ENCODE measurements at places on chromosomes 7 and 10.

GRCh38 chr7:36263095-36263484, 110.0 kb downstream of the EEPD1 start:
- DNase-seq: no peak

DNA sequence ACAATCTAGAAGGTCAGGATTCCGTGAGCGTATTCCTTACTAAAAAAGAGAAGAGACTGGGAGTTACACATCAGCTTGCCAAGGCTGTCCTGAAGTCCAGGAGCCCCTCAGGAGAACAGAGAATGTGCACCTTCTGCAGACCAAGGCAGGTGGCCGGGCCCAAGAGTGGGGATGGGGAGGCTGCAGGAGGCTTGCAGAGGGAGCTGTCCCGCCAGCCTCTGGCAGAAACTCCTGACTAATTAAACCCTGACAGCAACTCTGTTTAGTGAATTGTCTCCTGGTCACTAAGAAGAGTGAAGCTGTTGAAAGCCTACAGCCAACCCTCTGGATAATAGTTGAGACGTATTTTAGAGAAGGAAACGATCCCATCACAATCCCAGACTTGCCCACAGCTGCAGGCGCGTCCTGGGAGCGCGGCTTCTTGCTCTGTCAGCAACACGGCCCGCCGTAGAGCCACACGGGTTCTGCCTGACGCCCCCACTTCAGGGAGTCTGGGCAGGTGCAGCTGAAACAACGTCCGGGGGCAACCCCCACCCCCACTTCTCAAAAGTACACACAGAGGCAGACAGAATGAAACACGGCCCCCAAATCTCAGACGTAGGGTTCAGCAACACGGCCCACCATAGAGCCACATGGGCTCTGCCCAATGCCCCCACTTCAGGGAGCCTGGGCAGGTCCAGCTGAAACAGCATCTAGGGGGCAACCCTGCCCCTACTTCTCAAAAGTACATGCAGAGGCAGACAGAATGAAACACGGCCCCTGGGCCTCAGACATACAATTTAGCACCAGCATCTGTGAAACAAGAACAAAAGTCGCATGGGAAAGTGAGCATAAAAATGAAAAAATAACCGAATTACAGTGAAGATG, 45.2 kb downstream of the DIP2C start:
- DNase-seq: no peak

DNA sequence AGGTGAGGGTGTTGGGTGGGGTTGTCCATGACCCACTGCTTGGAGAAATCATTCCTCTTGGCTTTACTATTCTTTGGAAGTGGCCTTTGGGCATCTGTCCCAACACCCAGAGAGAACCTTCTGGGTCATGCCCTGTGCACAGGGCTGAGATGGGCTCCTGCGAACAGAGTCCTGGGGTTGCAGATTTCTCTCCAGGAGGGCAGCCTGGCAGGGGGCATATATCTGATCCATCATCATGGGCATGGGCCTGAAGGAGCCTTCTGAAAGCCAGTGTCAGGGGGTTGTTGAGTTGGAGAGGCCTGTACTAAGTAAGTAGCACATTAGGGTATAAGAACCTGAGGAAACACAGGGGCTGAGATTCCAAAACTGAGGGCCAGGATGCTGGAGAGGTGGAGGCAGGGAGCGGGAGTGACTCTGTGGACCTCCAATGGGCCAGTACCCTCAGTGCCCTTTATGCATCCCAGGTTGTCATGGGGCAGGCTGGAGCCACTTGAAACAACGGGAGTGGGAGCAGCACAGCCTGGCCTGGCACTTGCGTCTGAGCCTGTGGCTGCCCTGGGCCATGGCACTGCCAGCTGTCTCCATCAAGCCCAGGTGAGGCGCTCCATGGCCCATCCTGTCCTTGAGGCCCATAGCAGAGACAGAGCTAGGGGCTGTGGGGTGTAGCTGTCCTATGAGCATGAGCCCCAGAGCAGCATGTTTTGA, 203.7 kb downstream of the GRID1 start:
- DNase-seq: no peak

GRCh38 chr10:100623521-100624230, 87.9 kb downstream of the HIF1AN start:
- no peak for DNase-seq

- no peak for DNase-seq
Observed at GRCh38 chr10:77391605-77392235, 245.9 kb downstream of the KCNMA1 start.

DNA sequence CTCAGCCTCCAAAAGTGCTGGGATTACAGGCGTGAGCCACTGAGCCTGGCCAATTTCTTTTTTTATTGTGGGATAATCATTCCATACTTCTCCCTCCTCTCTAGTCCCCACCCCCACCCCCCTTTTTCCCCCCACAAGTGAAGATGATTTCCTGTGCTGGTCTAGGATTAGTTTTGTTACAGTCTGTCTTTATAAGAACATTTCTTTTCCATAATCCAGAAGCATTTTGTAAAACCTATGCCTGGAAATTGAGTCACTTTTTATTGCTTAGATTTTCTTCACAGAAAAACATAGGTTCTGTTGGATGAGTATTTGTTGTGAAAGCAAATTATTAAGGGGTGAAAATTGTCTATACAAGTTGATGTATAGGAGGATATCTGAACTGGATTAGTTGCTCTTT, 98.9 kb downstream of the KAT6B start:
- no peak for DNase-seq

DNA sequence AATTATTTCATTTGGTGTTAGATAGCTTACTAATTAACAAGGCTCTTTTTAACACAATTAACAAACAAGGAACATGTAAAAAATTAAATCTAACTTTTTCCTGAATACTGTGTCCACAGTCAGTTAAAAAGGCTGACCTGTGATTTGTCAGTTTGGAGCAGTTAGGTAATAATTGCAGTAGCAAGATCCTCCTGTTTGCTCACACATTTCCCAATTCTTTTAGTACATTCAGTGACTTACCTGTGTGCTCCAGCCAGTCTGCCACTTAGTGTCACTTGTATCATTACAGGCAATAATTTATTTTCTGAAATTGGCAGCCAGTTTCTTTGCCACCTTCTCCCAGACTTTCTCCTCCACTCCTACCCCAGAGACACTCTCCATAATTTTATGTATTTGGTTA, 66.8 kb downstream of the LHFPL3 start:
- no peak for DNase-seq

GRCh38 chr10:27513451-27514191, 9.5 kb downstream of the RAB18 start:
- no peak for DNase-seq

GRCh38 chr10:49010295-49010694, 70.7 kb upstream of the LRRC18 start:
- DNase-seq: no peak
